Left lobe of liver (tissue), 2 donors: ENCODE measurements at places on chromosomes 5 and 9.
A peak's percentile ranks its signal among the peaks of the same experiment; 100 is the strongest.

- DNase-seq: no peak
Measured at GRCh38 chr9:8651846-8652215, 852.3 kb upstream of the DMAC1 start.

DNA sequence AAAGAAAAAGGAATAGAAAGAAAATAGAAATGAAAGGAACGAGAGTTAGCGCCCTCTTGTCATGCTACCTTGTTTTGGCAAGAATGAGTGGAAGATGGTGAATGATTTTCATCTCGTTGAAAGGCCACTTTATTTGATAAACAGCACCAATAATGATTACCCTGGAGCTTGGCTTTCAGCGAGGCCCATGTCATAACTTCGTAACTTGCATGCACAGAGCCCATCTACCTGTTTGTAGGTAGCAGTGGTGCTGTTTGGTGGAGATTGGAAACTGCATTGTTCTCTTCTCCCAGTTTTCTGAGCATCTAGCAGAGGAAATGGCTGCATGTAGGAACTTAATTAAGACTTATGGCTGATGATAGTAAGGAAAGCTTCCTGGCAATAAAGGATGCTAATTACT, 59.3 kb downstream of the NPR3 start:
- no peak for DNase-seq

DNA sequence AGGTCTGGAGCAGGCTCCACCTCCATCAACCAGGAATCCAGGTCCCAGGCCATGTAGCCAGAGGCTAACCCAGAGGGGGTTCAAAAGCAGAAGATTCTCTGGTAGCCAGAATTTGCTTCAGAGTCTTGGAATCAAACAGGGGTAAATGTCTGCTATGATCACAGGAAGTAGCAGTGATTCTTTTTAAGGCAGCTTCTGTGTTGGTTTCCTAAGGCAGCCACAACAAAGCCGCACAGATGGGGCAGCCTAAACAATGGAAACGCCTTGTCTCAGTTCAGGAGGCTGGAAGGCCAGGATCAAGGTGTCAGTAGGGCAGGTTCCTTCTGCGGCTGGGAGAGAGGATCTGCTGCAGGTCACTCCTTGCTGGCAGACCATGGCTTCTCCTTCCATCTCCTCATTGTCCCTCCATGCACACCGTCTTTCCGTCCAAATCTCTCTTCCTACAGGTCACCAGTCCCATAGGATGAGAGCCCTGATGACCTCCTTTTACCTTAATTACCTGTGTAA, 167.3 kb downstream of the ROR2 start:
- DNase-seq: peak; percentile 24

DNA sequence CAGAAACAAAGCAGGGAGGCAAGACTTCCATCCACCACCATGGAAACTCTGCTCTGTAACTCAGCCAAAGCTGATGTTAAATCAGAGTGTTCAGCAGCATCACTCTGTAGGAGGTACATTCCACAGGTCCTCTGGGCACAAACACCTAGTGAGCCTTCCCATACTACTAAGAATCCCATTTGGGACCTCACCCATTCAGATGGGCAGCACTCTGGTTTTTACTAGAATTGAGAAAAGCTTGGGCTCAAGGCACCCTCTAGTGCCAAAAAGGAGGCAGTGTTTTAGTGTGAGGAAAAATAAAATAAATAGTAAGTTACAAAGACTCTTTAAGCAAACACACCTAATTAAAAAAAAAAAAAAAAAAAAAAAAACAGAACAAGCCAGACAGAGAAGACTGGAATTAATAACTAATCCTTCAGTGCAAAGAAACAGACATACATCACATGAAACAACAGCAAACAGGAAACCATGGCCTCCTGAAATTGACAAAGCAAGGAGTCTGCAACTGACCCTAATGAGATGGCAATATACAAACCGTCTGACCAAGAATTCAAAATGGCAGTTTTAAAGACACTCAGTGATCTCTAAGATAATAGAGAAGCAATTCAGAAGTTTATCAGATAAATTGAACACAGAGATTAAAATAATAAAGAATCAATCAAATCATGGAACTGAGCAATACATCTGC, 159.5 kb downstream of the GNA14 start:
- no peak for DNase-seq

DNA sequence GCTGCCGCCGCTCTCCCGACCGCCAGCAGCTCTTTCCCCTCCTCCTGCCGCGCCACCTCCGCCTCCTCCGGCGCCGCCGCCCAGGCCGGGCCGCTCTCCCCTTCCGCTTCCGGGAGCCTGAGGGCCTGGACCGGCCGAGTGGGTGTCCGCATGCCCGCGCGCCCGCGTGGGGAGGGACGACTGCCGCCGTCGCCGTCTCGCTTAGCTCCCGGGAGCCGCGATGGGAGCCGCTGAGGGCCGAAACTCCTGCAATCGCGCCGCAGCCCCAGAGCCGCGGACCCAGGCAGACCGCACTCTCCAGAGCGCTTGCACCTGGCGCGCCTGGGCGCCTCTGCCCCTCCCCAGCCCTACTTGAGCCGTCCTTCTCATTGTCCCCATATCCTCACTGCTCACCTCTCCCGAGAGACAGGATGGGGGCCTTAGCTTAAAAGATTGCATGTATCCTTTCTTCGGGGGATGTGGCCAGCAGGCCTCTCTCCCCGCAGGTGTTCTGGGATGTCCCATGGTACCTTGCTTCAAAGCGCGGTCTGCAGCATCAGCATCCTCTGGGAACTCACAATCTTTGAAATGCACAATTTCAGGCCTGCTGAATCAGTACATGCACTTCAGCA, at the start of gene ZDHHC21:
ZDHHC21 (minus strand) TSS at position 182 of the 611 bp plus-strand sequence. CDS start 19,092 bp downstream, outside the sequence.
- DNase-seq: peak; percentile 79
